ENCODE measurements at places on chromosomes 12 and 14.

- DNase-seq: no peak
Observed at GRCh38 chr14:104464907-104465306, 114.7 kb upstream of the C14orf180 start.

GRCh38 chr12:57872362-57872761 lies 25.8 kb upstream of the CTDSP2 start:
- no peak for DNase-seq

DNA sequence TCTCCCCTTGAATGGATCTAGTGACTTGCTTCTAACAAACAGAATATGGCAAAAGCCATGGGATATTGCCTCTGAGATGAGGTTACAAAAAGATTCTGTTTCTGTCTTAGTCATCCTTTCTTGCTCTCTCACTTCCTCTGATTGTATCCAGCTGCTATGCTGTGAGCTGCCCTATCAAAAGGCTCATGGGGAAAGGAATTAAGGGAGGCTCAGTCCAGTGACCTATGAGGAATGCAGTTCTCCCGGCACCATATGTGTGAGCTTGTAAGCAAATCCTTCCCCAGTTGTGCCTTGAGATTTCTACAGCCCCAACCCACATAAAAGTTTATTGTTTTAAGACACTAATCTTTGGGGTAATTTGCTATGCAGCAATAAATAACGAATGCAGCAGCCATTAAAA lies 183.1 kb downstream of the KLHL28 start:
- no peak for DNase-seq

DNA sequence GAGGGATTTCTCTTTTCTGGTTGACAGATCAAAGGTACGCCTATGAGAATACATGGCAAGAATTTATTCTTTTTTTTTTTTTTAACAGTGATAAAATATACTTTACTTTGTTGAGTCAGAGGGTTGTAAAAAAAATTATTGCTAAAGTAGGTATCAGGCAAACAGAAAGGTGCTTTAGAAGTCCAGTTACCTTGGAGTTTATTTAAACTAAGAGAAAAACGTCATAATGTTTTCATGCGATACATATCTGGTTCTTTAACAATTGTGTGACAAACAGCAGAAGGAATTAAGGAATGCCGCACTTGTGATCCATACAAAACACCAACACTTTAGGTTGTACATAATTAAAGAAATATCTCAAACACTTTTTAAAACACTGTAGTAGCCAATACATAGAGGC lies 94.2 kb downstream of the BORCS5 start:
- no peak for DNase-seq

GRCh38 chr12:21561158-21561557 lies 35.1 kb downstream of the SPX start:
- DNase-seq: no peak

GRCh38 chr12:100845095-100845494 lies 50.5 kb downstream of the ANO4 start:
- DNase-seq: no peak

GRCh38 chr12:24890048-24890803 lies 58.7 kb downstream of the BCAT1 start:
- DNase-seq: no peak

DNA sequence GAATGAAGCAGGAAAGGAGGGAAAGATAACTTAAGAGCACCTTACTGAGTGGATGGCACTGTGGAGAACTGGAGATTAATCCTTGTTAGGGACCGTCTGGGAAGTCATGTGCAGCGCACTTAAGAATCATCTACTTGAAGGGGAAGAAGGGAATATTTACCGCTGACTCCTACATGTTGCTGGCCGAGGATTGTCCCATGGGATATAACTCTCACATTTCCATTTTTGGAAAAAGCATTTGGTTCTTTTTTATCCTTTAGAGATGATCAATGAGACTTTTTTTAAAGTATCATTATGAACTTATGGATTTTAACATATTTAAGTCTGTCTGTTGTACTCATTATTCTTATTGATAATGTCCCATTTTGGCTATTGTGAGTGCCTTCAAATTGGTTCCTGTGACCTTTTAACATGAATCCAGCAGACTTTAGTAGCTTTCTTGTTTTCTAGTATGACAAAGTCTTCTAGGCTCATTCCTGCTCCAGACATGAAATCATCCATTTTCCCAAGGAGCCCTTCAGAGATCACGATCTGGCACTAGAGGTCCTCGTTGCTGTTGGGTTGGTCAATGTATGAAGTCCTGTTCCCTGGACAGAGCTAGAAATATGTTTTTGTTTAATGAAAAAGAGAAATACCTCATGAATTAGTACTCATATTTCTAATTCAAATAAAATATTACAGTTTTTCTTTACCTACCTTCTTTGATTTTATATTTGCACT lies 20.2 kb upstream of the FAM234B start:
- DNase-seq: no peak

- DNase-seq: no peak
Observed at GRCh38 chr12:124695861-124696260, 128.4 kb upstream of the NCOR2 start.

DNA sequence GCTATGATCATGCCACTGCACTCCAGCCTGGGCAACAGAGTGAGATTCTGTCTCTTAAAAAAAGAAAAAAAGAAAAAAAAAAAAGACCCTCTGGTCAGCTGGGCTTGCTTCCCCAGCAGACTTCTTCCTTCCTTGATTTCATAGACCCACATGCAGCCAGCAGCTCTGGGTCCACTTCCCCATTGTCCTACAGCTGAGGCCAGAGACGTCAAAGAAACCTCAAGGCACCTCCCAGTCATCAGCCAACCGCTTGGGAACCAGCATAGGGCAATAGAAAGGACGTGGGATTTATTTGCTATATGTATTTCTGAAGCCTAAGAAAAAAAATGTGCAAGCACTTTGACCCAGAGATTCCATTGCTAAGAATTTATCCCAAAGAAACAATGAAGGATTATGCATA lies 35.4 kb upstream of the SPPL3 start:
- no peak for DNase-seq

- DNase-seq: no peak
Observed at GRCh38 chr14:92449404-92450181, 64.0 kb upstream of the RIN3 start.

DNA sequence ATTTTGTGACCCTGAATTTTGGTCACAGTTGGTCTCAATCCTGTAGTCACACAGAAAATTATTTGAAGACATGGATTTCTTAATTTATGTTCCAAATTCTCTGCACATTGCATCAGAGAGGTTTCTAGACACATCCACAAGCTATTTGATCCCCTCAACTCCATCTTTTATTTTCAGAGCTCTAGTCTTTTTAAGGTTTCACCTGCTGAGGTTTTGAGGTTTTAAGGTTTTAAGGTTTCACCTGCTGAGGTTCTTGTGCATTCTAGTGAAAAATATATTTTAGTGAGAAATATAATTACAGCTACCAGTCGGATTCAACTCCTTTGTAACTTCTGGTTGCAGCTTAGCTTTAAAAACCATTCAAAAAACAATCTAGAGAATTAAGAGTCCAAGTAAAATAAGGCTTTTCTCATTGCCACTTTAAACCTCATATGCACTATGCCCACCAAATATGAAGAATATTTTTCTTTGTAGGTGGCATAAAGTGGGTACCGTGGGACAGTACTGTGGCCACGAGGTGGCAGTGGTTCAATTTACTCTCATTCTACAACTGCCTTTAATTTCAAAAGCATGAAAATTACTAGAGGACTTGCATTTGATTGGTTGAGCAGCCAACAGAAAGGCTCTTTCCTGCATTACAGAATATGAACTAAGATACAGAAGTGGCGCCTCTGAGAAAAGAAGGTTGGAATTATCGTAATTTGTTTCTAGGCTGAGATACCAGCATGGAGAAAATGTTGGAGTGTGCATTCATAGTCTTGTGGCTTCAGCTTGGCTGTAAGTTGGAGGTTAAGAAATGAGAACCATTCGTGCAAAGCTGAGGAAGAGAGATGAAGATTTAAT lies 366.5 kb upstream of the OR4E1 start:
- no peak for DNase-seq

DNA sequence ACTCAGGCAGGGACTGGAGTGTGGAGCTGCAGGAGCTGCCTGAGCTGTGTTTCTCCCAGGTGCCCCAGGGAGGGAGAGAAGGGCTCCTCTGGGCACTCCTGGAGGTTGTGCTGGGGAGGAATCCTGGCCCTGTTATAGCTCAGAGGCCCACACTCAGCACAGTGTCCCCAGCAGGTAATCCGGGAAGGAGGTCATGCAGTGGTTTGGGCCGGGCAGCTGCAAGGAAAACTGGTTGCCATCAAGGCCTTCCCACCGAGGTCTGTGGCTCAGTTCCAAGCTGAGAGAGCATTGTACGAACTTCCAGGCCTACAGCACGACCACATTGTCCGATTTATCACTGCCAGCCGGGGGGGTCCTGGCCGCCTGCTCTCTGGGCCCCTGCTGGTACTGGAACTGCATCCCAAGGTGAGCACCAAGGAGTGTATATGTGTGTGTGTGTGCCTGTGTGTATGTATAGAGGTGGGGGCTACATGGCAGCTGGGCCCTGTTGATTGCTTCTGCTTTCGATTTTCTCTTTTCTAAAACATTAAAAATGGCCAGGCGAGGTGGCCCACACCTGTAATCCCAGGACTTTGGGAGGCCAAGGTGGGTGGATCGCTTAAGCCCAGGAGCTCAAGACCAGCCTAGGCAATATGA lies 2.0 kb downstream of the AMHR2 start:
- DNase-seq: no peak

DNA sequence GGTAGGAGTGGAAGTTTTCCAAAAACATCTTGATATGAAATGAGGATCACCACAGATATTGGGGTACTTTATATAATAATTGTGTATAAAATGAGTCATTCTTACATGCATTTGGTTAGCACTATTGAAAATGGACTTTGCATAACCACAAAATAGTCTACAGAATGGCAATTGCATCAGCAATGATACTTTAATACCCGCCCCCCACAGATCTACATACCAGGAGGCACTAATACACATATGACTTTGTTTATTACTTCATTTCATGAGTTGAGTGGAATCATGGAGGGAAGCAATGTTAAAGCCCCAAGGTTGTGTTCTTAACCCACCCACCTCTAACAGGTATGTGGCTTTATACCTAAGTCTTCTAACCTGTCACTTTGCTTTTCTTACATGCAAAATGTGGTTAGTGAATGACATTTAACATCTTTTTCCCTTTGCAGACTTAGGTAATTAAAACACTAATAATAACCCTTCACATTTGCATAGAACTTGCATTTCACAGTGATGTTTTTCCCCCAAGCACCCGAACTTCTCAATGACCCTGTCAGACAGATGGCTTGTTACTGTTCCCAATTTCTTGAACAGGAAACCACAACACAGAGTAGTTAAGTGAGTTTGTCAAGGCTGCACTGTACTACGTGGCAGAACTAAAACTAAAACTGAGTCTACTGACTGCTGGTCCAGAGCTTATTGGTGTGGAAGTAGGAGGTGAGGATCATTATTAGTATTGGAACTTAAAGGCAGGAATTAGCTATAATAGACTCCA lies 101.9 kb downstream of the NPAS3 start:
- DNase-seq: no peak

DNA sequence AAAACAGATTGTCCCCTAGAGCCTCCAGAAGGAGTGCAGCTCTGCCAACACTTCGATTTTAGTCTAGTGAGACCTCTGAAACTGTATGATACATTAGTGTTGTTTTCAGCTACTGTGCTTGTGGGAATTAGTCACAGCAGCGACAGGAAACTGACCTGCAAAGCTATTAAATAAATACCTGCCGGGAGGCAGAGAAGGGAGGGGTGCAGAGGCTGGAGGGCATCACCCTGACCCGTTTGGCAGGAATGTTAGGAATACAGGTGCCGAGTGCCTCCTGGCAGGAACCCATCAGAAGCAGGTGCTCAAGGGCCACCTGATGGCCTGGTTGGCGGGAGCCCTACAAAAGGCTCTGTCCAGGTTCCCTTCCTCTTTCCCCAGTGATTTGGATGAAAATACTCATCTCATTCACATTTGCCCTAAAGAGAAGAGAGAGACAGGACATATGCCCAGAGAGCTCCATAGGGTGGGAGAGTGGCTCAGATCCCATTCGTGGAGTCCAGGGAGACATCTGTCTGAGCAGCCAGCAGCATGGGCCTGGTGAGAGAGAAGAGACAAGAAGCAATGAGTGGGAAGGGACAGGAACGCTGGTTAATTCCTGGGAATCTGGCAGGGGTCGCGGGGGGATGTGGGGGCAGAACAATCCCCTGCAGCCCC lies 44.6 kb downstream of the C14orf132 start:
- DNase-seq: no peak

GRCh38 chr14:93924592-93925355 lies 2.4 kb upstream of the FAM181A start:
- DNase-seq: no peak

- no peak for DNase-seq
Observed at GRCh38 chr14:102424520-102424919, 61.8 kb downstream of the TECPR2 start.

DNA sequence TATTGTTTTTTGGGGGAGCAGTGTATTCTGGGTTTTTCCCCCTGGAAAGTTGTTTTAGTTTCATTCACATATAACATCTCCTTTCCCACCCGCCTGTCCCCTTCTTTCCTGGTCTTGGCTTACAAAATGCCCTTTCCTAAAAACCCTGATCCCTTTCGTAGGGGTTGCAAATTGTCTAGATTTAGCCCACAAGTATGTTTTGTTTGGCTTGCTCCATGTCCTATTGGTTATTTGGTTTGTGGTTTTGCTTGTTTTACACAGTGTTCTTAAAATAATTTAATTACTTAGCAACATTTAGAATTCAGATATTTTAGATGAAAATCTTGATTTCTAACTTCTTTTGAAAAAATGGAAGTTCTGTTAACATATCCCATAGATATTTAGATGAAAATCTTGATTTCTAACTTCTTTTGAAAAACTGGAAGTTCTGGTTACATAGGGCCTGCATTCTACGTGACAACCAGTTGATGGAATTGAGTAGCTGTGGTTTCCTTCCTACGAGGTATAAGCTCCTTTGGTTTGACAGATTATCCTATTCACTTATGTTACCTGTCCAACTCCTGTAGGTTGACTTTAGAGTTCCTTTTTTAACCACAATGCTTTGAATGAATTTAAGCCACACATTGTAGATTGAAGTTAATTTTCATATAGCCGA lies 89.2 kb upstream of the TMEM263 start:
- DNase-seq: no peak

DNA sequence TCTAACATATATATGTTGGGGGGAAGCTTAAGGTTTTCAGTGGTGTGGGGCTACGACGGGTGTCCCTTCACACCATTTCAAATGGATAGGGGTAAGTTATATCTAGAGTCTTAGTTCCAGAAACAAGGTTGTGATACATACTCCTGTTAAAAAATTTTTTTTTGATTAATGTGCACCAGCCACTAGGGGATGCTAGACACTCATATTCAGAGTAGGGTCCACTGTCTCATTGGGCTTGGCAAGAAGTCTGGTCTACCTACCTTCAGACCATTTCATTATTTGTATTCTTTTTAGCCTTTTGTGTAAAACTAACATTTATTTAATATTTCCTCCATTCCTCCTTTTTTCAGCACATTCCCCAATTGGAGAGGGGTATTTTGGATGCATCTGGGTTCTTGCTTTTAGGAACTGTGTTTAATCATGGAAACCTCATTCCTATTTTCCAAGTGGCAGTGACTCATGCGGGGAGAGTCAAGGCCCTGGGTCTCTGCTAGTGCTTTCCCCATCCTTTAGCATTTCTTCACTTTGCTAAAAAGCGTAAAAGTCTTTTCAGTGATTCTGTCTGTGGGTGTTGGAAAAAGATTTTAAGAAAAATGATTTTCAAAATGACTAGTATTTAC lies 33.4 kb downstream of the ANO4 start:
- DNase-seq: no peak

- DNase-seq: no peak
Observed at GRCh38 chr14:88352698-88353097, 29.6 kb upstream of the KCNK10 start.
